ENCODE measurements at places on chromosomes 1 and 21.

DNA sequence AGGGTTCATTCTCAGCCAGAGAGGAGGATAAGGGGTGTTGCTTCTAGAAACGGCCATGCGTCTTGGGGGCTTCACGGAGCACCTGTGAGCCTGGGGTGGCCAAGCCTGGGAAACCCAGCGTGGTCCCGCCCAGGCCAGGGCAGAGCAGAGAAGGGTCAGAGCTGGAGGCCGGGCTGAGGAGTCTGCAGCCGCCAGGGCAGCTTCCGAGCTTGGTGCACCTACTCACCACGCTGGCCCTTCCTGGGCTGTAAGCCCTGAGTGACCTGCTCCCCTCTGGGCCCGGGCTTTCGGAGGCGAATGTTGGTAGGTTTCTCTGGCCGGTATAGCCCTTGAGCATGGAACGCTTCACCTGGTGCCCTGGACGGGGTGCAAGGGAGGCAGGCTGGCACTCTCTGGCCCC lies 169.8 kb upstream of the ARHGEF16 start:
- DNase-seq, result no peak

GRCh38 chr1:8349961-8350360 lies 32.0 kb downstream of the SLC45A1 start:
- no peak for DNase-seq

DNA sequence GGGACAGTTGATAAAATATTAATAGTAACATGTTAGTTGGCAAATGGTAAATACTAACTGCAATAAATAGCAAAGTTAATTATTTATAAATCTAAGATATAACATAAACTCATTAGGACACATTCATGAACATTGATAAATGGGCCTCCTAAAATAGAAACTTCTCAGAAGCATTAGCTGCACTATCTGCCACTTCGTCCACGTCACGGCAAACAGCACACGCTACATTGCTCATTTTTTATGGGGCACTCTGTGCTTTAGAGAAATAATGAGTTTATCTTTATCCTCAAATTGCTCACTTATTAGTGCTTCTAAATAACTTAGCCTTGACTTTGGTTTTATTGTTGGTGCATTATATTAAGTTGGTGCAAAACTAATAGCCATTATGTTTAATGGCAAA lies 16.3 kb upstream of the HPCAL4 start:
- DNase-seq, result no peak

DNA sequence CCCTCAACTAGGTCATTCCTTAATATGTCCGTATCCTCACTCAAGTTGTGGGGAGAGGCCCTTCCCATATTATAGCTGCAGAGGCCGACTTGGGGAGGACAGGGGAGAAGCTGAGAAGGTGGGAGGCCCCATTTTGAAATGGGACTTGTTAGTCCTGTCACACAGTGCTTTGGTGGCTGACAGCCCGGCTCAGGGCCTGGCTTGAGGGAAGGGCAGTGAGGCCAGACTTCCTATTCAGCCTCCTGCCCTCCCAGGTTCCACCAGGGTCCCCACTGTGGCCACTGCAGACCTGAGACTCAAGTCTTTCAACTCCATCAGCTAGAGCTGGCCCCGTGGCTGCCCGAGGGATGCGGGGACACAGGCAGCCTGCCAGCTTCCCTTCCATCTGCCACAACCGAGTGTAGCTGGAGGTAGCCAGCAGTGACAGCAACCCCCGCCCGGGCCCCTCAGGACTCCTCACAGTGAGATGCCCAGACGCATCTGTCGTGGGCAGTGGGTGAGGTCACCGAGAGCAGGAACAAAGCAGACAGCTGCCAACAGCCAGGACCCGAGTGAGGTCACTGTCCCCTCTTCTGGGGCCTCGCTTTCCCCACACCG lies 36.9 kb downstream of the SIM2 start:
- no peak for DNase-seq

- no peak for DNase-seq
Measured at GRCh38 chr1:2564815-2565374, 8.7 kb downstream of the TNFRSF14 start.

- no peak for DNase-seq
Measured at GRCh38 chr21:45876381-45877170, 105.0 kb upstream of the COL6A1 start.

DNA sequence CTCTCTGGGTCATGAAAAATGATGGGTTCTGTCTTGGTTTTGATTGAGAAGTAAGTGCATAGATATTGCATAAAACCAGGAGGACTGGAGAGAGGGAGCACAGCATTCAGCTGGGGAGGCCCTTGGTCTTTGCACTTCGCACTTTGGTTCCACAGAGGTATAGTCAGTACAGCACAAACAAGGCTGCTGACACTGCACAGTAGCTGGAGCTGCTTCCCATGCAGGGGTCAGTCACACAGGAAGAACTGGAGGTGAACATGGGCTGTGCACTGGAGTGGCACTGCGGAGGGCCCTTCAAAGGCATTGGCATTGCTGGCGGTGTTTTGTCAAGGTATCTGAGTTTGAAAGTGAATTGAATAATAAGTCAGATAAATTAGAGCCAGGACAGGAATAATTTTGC lies 4.5 kb upstream of the LCE2D start:
- no peak for DNase-seq

- no peak for DNase-seq
Measured at GRCh38 chr1:233097959-233098580, 147.7 kb downstream of the NTPCR start.

DNA sequence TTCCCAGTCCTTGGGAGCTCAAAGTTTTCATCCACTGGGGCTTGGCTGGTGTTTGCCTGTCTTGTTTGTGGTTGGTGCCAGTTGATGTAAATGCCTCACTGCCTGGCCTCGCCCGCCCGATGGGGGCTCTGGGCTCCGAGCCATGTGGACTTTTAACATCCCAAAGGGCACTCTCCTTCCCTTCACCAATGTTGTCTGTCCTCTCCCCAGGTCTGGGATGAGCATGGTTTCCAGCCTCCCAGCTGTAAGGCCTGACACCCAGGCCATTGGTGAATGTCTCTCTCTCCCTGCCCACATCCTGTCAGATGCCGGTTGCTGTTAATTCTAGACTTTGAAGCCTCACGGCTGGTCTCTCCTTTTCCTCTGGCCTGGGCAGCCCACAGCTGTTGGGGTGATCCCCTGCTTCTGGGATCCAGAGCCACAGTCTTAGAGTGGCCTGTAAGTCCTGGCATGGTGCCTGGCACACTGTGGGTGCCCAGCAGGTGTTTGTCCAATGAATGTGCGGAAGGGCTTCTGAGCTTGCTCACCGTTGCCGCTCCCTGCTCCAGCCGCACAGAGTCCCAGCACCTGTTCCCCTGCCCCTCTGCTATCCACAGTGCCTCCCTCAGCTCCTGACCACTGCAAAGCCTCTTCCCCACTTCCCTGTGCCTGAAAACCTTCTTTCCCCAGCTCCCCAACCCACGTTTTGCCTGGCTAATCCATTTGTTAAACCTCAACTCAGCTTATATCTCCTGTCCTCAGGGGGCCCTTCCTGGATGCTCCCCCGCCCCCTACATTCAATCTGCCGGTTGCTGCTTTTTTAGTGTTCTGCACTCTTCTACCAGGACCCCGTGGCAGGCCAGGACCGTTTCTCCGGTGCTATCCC lies 3.3 kb upstream of the C1orf174 start:
- DNase-seq, result peak; percentile 49

DNA sequence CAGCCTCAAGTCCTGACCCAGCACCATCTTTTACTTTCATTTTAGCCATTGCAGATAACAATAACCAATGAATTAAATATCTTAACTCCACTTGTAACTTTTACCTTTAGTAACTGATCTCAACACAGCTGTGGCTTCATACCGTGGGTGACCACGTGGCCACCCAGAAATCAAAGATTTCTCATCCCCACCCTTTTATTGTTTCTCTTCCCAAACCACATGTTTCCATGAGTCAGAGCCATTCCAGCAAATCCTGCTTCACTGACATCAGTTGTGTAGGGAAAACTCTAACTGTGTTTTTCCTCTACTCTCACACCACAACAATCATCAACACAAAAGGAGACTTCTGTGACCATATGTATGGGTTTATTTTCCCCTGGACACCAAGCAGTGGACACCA lies 25.1 kb upstream of the BRDT start:
- no peak for DNase-seq

- no peak for DNase-seq
Measured at GRCh38 chr1:44724955-44725698, 5.8 kb downstream of the RNU5D-1 start.

- DNase-seq, result no peak
Measured at GRCh38 chr1:115059316-115059715, 29.7 kb downstream of the TSHB start.

GRCh38 chr1:200265881-200266280 lies 144.0 kb downstream of the ZNF281 start:
- DNase-seq, result no peak

GRCh38 chr1:63847308-63847910 lies 73.6 kb downstream of the ROR1 start:
- DNase-seq, result no peak

- no peak for DNase-seq
Measured at GRCh38 chr1:87274851-87275250, 53.8 kb upstream of the LMO4 start.

DNA sequence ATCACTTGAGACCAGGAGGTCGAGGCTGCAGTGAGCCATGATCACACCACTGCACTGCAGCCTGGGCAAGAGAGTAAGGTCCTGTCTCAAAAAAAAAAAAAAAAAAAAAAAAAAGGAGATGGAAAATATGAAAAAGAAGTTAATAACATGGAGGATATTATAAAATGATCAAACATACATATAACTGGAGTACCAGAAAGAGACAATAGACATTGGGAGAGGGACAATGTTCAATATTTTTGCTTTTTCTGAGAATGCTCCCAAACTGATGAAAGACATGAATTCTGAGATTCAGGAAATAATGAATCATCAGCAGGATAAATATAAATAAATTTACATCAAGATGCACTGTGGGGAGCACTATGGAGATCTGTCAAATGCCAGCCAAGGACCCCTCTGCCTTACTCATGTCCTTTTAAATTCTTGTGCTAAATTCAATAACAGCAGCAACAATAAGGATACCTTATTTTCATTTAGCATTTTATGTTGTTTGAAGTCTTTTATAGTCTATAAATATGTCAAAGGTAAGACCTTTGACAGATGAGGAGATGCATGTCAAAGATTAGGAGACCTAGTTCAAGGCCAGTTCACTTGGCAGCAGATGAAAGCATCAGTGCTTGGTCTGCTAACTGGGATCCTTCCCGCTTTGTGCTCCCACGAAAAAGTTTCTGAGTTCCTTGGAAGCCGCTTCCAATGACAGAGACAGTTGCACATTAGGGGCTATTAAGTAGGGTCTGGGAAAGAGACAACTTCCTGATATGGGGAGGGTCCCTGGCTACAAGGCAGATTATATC lies 97.7 kb downstream of the TLR5 start:
- no peak for DNase-seq

Measured in activated naive CD4-positive, alpha-beta T cell treated with anti-CD3 and anti-CD28 coated beads, Interleukin-2, amount 10 ng/mL, durations not matched to agents 7 days and 5 days (primary cell).